ENCODE measurements at places on chromosomes 6 and 20.

DNA sequence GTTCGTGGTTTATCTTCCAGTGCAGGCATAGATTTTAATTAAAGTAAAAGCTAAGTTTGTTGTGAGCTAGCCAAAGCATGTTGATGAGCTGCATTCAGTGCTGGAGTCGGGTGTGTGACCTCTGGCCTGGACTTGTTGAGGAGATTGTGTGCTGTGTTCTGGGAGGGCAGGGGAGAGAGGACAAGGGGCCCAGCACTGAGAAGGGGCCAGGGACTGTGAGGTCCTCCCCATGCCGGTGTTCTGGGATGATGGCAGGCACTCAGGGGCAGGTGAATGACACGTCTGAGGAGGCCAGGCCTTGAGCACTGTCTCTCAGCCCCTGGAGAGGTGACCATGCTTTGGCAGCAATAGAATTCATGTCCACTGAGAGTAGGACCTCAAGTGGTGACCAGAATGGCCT is 97.9 kb downstream of the FOXF2 start:
- no peak for DNase-seq

DNA sequence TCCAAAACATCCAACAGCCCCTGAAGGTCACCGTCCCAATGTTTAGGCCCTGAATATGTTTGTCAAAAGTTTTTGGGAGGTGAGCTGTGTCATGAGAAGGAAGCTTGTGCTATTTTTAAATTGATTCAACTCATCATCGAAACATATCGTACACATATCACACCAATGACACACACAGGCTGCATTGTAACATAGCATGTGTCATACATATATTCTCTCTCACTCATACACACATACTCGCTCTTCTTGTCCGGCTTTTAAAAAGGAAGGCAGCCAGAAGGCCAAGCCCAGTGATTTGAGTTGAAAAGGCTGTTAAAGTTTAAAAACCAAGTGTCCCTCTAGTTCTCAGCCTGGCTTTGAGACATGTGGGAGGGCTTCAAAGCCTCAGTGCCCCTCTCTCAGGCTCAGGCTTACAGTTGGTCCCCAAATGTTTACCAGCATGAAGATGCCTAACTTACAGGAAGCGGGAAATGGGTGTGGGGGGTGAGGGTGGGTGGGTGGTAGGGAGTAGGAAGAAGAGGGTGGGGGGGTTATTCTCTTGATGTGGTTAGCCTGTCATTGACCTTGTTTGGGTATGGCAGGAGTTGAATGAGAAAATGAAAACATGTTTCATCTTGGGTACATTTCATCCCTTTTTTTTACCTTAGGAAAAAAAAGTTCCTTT is 3.3 kb upstream of the PRDM1 start:
- no peak for DNase-seq

GRCh38 chr6:53066077-53066417 is 843 bp downstream of the FBXO9 start:
- DNase-seq = no peak

GRCh38 chr6:19860235-19860877 is 23.2 kb downstream of the ID4 start:
- no peak for DNase-seq

GRCh38 chr20:13289031-13289430 is 68.0 kb downstream of the ISM1 start:
- no peak for DNase-seq

DNA sequence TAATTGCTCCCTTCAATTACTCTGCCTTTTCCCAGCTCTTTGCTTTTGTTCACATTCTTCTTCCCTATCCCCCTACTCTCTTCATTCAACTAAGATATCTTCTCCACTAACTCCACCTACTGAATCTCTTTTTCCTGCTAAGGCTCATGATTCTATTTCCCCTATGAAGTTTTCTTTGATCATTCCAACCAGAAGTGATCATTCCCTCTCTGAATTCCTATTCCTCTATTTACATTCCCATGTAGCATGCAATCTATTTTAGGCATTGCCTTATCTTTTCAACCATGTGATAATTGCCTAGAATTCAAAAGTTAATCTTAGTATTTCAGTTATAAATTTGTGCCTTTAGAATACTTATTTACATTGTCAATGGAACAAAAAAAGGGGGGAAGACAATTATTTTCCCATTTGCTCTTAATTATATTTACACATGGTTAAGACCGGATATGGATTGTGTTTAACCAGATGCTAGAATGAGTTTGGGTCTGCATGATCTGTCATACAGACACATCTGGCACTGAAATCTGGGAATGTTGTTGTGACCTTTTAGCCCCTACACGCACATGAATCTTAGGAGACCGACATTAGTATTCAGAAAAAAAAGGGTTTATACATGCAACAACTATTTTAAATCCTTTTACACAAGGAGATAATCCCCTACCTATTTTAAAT is 20.8 kb downstream of the MOXD1 start:
- DNase-seq = no peak

- no peak for DNase-seq
Observed at GRCh38 chr6:169171951-169172350, 81.7 kb downstream of the THBS2 start.

- DNase-seq = no peak
Observed at GRCh38 chr20:34541264-34541901, 17.1 kb upstream of the MAP1LC3A start.

- DNase-seq = no peak
Observed at GRCh38 chr6:88655586-88655985, 307.8 kb downstream of the RNGTT start.

DNA sequence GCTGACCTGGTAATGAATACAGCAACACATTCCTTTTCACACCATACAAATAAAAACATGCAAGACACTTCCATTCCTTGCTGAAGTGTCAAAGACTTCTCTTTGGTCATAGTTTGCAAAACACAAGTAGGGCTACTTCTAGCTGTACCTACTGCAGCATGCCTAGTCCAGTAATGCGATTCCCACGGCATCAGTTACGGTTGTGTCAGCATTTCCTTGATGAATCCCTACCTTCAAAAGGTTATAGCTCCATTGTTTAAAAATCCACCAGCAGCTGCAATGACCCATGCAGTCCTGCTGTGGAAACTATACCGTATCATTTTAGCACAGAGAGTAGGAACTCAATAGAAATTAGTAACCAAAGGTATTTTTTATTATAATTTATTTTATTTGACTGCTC is 1371.5 kb downstream of the EPHA7 start:
- DNase-seq = no peak

DNA sequence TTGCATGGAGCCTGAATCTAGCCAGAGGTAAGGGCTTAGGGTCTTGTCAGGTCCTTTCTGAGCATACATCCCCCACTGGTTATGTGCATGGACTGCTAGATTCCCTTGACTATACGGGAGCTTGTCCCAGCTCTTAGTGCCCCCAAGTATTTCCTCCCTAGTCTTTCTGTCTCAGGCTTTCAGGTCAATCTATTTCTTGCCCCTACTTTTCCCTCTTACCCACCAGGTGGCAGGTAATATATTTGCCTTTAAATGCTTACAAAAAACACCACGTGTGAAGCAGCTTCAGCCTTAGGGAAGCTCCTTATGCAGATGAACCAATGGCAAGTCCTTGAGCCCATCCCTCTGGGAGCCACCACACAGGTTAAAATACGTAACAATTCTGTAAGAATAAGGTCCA is 454.2 kb downstream of the GRIK2 start:
- no peak for DNase-seq

DNA sequence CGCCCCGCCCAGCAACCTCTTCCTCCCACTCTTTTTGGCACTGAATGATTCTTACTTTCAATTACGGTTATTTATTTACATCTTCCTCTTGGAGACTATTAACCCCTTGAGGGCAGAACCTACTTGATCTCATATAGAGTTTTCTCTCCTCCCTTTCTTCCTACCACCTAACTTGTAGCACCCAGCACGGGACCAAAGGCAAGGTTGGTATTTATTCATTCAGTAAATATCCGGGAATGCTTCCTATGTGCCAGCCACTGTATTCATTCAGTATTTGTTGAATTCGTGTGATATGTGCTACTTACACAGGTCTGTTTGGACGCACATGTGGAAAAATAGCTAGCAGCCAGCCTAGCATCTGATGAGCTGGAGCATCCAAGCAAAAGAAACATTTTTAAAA is 1.3 kb upstream of the CNKSR3 start:
- no peak for DNase-seq

DNA sequence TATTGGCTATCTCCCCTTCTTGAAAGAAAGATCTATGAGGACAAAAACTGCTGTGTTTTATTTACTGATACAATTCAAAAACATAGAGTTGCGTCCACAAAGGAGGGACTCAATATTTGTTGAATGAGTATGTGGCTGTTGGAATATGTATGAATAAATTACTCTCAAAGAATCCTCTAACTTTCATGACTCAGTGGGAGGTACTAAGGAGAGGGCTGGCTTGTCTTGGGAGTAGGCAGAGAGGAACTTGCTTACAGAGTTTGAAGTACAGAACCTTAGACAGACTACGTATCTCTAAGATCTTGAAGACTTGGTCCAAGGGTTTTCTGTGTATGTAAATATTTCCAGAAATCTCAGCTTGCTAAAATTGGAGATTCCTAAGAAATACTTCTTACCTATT is 504.0 kb upstream of the PTCHD4 start:
- DNase-seq = no peak

- no peak for DNase-seq
Observed at GRCh38 chr20:17679941-17680835, 1.9 kb downstream of the RRBP1 start.

- no peak for DNase-seq
Observed at GRCh38 chr20:63982937-63983336, 2.0 kb downstream of the PRPF6 start.

- no peak for DNase-seq
Observed at GRCh38 chr6:34439442-34439841, 13.6 kb upstream of the RPS10 start.

DNA sequence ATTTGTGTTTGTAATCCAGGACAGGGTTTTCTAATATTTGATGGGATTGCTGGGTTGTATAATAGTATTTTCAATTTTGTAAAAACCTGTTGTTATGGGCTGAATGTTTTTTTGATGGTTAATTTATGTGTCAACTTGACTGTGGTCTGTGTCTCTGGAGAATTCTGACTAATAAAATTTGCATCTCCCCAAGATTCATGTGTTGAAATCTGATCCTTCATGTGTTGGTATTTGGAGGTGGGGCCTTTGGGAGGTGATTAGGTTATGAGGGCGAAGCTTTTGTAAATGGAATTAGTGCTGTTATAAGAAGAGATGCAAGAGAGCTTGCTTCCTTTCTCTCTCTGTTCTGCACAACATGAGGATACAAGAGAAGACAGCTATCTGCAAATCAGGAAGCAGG is 48.7 kb upstream of the SAMD5 start:
- DNase-seq = no peak

GRCh38 chr20:9807136-9807535 is 31.7 kb downstream of the PAK5 start:
- no peak for DNase-seq

DNA sequence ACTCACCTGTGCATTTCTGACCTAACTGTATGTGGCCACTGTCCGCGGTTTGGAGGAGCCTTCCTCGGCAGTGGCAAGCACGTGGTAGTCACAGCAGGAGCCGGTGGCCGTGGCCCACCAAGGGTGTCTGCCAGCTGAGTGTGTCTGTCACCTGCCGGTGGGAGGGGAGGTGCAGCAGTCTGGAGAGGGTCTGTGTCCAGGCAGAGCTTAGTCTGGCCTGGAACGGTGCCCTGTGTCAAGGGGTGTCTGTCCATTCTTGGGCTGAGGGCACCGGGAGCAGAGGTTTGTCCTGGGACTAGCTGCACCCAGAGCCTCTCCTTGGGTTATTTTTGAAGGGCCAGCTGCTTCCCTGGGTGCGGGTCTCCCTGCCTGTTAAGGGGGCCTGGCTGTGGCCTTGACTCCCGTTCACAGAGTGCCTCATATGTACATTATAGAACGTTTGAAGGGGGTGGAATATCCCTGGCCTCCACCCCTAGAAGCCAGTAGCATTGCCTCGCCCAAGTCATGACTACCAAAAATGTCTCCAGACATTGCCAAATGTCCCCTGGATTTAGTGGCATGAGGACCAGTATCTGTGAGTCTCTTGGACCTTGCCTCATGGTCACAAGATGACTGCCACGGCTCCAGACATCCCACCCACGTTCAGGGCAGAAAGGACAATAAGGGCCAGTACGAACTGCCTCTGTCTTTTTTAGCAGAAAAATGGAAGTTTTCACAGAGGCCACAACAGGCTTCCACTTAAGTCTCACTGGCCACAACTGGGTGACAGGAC is 5.2 kb downstream of the RBM38 start:
- DNase-seq = no peak

DNA sequence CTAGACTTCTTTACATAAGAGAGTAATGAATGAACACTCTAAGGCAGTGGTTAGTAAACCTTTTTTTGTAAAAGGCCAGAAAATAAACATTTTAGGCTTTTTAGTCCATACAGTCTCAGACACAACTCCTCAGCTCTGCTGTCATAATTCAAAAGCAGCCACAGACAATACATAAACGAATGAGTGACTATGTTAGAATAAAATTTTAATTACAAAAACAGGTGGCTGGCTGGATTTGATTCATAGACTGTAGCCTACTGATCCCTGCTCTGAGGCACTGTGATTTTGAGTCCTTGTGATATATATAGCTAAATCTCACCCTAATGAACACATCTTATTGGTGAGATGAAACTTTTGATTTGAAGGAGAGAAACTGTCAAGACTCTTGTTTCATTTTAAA is 155.1 kb downstream of the AIG1 start:
- no peak for DNase-seq

GRCh38 chr20:19625426-19625825 is 132.6 kb upstream of the RIN2 start:
- DNase-seq = no peak

DNA sequence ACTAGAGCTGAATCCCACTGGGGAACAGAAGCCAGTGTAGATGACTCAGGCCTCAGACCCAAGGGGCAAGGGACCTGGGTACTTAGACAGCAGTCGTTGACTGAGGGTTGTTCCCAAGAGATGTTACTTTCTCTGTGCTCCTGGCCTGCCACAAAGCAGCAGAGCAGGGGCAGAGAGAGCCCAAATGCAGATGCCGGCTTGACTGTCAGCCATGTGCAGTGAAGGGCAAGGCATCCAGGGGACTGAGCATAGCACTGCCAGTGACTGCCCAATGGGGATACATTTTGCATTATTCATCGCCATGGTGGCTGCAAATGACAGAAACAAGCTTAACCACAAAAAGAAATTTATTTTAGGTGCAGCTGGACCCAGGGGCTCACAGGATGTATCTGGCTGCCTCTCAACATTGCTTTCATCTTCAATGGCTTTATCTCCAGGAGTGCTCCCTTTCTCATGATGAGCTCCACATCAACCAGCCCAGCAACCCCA is 7.6 kb upstream of the TP53RK start:
- DNase-seq = no peak

GRCh38 chr6:157518397-157519250 is 137.6 kb downstream of the ZDHHC14 start:
- DNase-seq = no peak

- DNase-seq = no peak
Observed at GRCh38 chr6:91653895-91654294, 1067.0 kb upstream of the MAP3K7 start.
